ENCODE measurements at places on chromosomes 1 and 21.

- DNase-seq, result no peak
Observed at GRCh38 chr1:184194236-184194635, 142.7 kb downstream of the TSEN15 start.

GRCh38 chr1:41241354-41241748 is 755 bp downstream of the SCMH1 start:
- peak; percentile 62 for DNase-seq

DNA sequence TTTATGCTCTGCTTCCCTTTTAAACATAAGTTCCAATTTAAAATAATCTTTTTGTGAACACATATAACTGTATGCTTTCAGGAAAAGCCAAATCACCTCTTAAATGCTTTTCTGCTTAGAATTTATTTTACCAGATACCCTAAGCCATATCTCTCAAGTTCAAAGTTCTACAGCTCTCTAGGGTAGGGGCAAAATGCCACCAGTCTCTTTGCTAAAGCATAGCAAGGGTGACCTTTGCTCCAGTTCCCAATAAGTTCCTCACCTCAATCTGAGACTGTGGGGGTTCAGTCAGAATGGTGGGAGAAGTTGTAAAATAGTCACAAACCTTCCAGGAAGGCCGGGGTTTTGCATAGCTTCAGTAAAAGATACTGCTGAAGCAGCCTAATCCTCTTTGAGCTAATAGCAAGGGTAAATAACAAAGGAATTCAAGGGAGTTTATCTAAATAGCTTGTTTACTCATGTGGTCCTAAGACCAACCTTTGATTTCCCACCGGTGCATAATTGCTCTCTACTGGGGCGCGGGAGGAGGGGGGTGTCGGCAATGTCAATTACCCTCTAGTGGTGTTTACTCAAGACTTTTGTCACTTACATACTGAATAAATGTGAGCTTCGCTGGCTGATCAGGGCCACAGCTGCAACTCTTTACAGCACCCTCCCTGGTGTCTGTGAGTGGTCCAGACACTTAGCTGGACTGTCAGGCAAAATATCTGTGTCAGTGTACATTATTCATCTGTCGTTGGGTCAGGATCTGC is 1376.2 kb downstream of the NCAM2 start:
- DNase-seq, result no peak

- no peak for DNase-seq
Observed at GRCh38 chr1:36580524-36580923, 97.8 kb upstream of the CSF3R start.

DNA sequence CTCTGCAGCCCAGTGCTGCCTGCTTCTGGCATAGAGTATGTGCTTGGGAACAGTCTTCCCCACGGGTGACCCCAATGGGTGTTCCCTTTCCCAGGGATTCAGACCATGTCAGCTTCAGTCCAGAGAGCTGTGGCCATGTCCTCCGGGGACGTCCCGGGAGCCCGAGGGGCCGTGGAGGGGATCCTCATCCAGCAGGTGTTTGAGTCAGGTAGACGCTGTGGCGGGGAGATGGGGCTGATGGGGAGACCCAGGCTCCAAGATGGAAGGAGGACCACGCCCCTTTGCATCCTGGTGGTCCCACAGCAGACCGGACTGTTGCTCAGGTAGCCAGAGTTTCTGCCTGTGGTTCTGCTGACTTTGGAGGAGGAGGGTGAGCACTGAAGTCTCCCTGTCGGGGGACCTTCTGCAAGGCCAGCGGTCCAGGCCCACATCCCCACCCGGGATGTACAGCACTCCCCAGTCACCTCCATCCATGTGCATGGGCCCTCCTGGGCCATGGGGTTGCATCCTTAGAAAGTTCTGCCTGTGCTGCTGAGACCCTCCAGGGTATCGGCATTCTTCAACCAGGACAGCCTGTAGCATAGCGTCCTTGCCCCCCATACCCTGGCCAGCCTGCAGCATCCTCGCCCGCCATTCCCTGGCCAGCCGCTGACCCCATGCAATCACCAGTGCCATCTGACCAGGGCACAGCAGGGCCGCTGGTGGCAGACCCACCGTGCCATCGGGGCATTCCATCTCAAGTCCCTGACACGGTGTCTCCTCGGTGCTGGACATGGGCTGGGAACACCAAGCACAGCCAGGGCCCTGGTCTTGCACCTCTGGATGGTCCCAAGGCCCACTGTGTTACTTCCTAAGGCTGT is 2.8 kb downstream of the AIRE start:
- no peak for DNase-seq

- DNase-seq, result peak; percentile 82
Observed at GRCh38 chr1:225813214-225813964, 3.5 kb downstream of the EPHX1 start.

- no peak for DNase-seq
Observed at GRCh38 chr1:207430602-207431001, 23.5 kb upstream of the CR2 start.

DNA sequence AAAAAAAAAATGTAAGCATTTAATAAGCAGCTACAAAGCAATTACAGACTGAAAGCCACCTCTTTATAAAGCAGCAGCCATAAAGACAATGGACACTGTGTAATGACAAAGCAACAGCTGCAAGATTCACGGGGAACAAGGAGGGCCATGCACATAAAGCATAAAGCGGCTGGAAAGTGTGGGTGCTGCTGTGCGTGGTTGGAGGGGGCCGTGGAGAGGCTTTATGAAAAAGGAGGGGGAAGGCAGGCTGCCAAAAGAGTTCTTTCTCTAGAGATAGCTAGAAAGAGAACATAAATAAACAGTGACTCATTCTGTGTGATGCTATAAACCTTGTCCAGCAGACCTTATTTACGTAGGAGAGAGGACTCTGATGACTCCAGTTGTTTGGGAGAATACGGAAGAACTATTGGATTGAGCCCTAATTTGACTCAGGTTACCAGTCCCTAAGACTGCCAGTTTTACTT is 49.3 kb downstream of the ADAMTS1 start:
- peak; percentile 85 for DNase-seq

GRCh38 chr1:111968511-111968910 is 21.0 kb downstream of the KCND3 start:
- no peak for DNase-seq

GRCh38 chr1:186059311-186059710 is 315.7 kb downstream of the TPR start:
- DNase-seq, result no peak

DNA sequence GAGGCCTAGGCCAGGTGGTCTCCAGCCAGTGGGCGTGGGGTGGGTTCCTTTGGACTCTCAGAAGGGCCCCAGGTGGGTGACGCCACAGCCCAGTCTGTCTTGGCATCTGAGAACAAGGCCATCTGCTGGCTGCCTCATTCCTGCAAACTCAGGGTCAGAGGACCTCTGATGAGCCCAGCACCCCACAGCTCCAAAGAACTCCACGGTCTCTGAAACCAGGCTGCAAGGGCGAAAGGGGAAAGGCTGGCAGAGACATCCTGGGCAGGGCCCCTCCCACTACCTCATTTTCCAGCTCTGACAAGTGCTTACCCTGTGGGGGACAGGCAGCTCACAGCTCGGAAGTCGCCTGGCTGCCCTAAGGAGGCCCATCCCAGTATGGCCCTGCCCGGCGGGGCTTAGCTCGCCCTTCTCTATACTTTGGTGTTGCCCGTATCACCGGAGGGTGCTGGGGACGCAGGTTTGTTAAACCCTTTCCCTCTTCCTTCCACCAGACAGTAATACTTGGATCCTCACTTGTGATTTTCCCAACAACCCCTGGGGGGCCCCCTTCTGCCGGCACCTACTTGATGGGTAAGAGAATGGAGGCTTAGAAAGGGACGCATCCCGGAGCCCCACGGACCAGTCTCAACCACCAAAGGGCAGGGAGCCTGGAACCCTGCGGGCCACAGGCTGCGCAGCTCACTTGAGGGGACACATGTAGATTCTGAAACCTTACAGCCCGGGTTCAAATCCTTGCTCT is 10.9 kb upstream of the EDN2 start:
- DNase-seq, result peak; percentile 54

DNA sequence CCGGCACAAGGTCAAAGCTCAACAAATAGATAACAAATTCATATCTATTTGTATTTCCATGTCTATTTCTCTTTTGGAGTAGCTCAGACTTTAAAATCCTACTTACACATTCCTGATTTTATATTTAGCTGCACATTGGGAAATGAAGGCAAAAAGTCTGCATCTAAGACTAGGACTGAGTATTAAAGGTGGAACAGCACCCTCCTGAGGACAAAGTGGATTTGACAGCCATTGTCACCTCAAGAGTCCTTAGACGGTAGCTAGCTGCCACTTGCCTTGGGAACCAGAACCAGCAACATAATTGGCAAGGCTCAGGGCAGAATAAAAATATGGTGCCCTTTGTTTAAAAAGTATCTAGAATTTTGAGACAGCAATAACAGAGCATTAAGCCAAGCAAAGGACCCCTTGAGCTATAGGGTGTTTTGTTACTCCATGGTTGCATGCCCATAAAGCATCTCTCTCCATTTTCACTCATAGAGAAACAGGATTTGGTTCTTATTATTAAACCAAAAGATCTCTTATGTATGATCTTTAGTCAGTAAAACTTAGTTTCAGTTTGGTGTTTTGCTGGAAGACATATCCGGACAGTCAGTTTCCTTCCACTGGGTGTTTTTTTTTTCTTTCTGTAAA is 30.0 kb upstream of the SGIP1 start:
- DNase-seq, result no peak

DNA sequence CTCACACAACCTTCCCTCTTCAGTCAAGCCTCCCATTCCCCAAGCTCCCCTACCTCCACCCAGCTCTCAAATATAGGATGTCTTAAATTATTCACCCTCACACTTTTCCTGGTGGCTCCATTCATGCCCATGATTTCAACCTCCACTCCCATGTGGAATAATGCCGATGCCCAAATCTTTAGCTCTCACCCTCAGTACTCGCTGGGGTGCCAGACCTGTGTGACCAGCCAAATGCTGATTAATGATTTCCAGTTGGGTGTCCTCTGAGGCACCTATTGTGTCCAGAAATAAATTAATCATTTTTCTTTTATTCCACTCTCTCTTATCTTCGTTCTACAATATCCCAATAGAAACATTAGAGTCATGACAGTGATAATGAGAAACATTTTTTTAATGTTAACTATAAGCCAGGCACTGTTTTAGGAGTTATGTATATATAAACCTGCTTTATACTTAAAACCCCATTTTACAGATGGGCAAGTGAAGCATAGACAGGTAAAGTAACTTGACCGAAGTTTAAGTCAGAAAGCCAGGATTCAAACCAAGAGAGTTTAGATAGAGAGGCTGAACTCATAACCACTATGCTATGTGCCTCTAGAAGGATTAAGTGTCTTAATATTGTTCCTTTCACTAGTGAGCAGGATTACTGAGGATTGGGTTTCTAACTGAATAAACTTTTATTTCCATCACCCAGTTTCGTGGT is 209.7 kb downstream of the DUSP10 start:
- DNase-seq, result no peak

- no peak for DNase-seq
Observed at GRCh38 chr1:218361298-218362065, 16.3 kb downstream of the TGFB2 start.

DNA sequence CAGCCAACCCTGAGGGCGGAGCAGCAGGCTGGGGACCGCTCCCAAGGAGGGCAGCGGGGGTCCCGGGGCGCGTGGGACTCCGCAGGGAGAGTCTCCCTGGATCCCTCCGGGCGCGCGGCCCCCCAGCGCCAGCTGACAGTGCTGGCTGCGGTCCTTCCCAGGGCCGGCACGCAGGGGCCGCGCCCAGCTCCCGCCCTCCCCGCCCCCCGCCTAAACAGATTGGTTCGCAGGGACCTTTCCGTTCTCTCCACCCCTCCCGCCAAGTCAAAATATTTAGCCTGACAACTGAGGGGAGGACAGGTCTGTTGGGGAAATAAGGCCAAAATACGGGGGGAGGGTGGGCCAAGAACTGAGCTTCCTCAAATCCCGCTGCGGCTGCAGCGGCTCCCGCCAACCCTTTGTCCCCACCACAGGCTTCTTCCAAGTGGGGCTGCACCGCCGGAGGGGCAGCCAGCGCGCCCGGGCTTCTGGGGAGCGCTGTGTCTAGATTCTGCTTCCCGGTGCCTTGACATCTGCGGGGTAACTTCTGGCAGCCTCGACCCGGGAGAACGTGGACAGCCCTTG is at the start of gene INSRR:
TSS of gene INSRR (minus strand) at position 159 of the 564 bp plus-strand sequence. CDS start 496 bp downstream, outside the sequence.
- no peak for DNase-seq

- no peak for DNase-seq
Observed at GRCh38 chr1:248837045-248837780, 811 bp upstream of the ZNF672 start.

GRCh38 chr1:226645279-226645976 is 93.7 kb downstream of the ITPKB start:
- DNase-seq, result no peak

DNA sequence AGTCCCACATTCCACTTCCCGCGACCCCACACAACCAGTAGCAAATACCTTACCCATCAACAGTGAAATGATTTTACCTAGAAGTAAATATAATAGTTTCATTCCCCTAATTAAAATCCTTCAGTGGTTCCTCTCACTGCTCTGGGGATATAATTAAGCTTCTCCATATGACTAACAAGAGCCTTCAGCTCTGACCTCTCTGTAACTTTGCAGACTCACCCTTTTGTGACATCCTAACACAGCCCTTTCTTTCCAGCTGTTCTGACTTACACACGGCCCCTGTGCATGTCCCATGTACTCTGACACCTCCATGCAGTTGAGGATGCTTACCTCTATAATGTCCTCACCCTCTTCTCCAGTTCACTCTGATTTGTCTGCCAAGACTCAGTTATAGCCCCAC is 137.3 kb upstream of the SPAG17 start:
- DNase-seq, result no peak

DNA sequence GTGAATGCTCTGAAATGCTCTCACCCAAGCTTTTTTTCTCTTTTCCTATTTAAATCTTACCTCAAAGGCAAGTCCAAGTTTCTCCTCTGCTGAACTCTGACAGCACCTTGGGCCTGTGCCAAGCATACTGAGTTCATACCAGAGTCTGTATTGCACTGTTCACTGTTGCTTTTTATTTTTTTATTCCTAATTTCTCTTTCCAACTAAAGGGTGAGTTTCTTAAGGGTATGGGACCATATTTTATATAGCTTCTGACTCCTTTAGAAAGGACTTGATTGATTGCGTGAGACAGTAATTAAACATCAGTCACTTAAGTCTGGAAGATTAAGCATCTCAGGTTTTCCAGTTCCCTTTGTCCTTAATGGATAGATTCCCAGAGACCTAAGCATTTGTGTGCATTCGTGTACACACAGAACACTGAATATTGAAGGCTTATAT is 69.9 kb downstream of the CACHD1 start:
- peak; percentile 80 for DNase-seq

GRCh38 chr1:64584479-64584878 is 114.5 kb downstream of the CACHD1 start:
- no peak for DNase-seq

DNA sequence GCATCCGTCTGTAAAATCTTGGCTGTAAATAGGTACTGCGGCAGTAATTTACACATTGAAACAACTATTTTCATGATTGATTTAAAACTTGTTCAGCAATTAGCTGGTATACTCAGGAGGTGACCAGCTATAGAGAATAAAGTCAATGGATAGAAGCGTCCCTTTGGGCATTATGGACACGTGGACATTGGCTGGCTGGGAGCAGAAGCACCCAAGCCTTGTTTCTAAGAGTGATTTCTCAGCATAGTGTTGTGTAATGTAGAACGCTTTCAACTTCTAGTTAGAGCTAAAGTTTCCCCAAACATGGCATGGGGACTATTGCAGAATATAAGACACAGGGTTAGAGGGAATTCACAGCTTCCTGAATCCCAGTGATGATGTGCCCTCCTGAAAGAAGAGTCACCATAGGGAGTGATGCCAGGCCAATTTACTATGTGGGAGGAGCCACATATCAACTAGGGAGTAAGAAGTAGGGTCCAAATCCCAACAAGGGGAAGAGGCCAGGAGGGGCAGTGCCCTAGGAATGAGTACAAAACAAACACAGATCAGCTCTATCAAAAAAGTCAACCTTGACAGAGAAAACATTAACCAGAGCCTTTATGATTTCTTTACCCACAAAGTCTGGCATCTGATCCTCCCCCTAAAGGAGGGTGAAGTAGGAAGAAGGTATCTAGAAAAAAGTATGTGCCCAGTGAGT is 92.7 kb downstream of the SUSD4 start:
- DNase-seq, result no peak

Data from ovary (tissue), 10 donors.